NCI-H187 (cell line): ENCODE measurements at places on chromosomes 12 and 14.

DNA sequence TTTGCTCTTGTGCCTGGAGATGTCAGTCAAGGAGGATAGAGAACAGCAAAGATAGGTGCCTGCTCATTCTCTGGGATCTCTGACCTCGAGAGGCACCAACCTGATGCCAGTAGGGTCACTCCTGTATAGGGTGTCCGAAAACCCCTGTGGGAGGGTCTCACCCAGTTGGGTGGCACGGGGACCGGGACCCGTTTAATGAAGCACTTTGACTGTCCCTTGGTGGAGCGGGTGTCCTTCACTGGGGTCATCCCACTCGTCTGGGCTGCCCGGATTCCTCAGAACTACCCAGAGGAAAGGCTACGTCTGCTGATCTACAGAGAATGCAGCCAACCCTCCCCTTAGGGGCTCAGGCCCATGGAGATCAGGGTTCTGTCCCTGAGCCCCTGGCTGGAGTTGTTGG is 157.6 kb downstream of the CAPZA3 start:
- DNase-seq = no peak

GRCh38 chr12:113158439-113159203 is 9.1 kb downstream of the CFAP73 start:
- no peak for DNase-seq

DNA sequence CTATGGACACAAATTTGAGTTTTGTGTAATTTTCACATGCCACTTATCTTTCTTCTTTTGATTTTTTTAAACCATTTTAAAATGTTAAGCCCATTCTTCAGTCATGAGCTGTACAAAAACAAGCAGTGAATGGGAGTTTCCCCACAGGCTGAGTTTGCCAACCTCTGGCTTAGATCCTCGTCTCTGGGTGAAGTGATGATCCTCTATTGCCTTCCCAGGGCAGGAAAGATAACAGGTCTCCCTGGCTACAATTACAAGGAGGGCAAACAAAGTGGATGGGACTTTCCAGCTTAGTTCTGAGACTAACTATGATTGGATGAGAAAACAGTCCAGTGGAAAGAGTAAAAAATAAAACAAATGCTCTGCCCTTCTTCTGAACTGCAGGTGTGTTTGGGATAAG is 203.7 kb downstream of the SPTSSA start:
- DNase-seq = no peak

- no peak for DNase-seq
Observed at GRCh38 chr12:106585105-106585520, 2.3 kb downstream of the RFX4 start.

GRCh38 chr14:81802341-81802740 is 268.7 kb upstream of the SEL1L start:
- no peak for DNase-seq

DNA sequence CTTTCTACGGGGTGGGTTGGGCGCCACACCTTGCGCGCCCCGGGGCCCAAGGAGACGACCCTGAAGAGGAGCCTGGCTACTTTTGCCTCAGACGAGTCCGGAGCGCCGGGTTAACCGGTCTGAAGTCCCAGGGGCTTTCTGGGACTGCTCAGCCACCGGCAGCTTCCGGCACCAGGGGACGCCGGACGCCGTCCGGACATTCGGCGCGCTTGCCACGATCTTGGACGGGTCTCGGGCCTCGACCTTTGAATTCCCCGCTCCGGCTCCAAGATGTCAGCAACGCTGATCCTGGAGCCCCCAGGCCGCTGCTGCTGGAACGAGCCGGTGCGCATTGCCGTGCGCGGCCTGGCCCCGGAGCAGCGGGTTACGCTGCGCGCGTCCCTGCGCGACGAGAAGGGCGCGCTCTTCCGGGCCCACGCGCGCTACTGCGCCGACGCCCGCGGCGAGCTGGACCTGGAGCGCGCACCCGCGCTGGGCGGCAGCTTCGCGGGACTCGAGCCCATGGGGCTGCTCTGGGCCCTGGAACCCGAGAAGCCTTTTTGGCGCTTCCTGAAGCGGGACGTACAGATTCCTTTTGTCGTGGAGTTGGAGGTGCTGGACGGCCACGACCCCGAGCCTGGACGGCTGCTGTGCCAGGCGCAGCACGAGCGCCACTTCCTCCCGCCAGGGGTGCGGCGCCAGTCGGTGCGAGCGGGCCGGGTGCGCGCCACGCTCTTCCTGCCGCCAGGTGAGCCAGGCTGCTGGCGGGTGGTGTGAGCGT is at the start of gene ACOT4:
Gene ACOT4 (plus strand): TSS at position 184 of the 760 bp plus-strand sequence. CDS start 87 bp downstream, at position 271.
- DNase-seq = no peak

- DNase-seq = no peak
Observed at GRCh38 chr14:81485781-81486180, 47.9 kb downstream of the SEL1L start.

DNA sequence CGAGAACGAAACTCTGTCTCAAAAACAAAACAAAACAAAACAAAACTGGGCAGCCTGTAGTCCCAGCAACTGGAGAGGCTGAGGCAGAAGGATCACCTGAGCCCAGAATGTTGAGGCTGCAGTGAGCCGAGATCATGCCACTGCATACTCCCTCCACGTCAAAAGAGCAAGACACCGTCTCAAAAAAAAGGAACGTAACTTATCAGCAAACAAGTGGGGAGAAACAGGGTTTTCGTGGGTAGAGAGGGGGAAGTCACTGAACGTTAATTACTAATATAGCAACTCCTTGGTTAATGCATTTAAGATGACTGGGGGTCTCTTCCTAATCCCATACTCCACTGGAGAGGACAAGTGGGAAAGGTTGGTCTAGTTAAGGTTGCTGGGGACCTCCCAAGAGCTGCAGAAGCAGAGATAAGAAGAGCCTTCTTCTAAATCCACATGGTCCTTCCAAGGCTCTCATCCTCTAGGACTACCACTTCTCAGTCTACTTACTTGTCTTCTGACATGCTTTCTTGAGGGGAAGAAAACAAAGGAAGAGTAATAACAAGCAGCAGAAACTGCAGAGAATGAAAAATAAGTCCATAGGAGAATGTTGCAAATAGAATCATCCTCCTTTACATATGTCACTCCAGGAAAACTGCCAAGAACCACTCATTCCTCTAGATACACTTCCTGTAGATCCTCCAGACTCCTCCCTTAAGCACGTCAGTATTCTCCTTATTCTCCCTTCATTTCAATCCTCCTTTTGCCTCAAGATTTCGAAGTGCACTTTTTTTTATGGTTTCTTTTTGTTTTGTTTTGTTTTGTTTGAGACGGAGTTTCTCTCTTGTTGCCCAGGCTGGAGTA is 5.8 kb downstream of the NUMB start:
- DNase-seq = no peak

- DNase-seq = no peak
Observed at GRCh38 chr12:108563804-108564151, 1.4 kb downstream of the ISCU start.

DNA sequence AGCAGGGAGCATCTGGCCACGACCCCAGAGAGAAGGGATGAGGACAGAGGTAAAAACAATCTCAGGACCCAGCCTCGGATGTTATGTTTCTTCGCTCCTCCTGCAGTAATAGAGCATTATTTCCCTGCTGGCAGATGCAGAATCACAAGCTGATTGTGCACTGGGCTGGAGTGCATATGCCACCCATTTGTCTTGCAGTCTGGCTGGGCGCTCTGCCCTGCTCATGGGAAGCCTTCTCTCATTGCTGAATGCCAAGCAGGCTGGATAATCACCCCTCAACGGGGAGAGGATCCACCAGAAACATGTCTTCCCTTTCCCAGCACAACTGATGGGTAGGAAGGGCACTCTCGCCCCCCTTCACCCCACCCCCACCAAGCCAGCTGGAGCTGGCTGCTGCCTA is 8.5 kb upstream of the VASH1 start:
- DNase-seq = no peak

DNA sequence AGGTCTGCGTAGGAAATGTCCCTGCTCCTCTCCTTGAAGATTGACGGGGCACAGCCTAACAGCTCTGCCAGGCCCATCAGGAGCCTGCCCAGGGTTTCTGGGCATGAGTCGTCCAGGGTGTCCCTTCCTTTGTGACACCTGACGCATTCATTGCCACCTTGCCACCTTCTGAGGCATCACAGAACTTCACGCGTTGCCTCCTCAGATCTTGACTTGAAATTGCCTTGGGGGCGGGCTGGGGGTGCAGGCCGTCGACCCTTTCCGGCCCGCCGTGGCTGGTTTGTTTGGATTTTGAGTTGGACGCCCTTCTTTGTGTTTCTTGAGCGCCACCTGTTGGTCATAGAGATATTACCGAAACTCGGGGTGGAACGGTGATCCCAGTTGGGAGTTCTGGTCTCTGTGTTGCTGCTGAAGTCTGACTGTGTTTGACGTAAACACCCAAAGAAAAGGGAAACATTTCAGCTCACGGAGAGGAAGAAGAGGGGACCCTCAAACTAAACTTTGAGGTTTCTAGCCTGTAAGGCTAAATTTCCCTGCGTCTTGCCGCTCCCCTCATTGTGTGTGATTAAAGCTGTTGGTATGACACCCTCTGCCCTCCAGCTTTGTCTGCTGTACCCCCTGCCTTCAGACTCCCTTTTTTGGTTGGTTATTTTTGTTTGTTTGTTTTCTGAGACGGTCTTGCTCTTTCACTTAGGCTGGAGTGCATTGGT is 44.6 kb downstream of the MLXIP start:
- peak; percentile 16 for DNase-seq

DNA sequence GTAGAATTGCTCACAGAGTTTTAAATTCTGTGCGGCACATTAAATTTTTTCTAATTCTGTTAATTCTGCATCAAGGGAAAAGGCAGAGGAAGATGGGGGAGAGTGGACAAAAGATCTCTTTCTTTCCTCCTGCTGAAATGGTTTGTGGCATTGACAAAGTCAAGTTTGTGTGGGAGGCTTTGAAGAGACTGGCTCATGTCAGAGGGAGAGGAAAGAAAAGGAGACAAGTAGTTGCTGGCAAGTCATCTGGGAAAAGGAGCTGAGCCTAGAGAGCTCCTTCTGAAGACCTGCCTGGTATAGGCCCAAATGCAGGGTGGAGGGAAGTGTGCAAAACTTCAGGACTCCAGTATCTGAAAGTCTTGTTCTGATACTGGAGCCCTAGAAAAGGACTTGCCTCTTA is 36.3 kb downstream of the TTLL5 start:
- DNase-seq = no peak

GRCh38 chr14:21852061-21852664 is 178.5 kb upstream of the OR4E1 start:
- no peak for DNase-seq

- no peak for DNase-seq
Observed at GRCh38 chr14:104544362-104544961, 35.1 kb upstream of the C14orf180 start.

- no peak for DNase-seq
Observed at GRCh38 chr12:18690653-18691052, 47.2 kb downstream of the PLCZ1 start.

DNA sequence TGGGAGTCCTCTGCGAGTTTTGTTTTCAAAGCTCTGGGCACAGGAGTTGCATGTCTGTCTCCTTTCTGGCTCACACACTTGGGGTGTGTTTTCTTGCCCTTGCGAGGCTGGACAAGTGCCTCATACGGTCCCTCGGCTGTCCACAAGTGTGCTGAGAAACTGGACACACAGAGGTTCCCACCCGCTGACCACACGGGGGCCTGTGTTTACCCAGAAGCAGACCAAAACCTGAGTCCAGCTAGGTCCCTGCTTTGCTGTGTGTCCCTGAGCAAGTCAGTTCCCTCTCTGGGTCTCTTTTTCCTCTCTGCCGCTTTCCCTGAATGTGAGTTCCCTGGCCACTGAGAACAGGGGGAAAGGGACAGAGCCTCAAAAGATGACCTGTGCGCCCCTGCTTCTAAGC is 678 bp upstream of the OAS2 start:
- no peak for DNase-seq

- DNase-seq = no peak
Observed at GRCh38 chr12:93186131-93186530, 191.6 kb upstream of the NUDT4 start.

DNA sequence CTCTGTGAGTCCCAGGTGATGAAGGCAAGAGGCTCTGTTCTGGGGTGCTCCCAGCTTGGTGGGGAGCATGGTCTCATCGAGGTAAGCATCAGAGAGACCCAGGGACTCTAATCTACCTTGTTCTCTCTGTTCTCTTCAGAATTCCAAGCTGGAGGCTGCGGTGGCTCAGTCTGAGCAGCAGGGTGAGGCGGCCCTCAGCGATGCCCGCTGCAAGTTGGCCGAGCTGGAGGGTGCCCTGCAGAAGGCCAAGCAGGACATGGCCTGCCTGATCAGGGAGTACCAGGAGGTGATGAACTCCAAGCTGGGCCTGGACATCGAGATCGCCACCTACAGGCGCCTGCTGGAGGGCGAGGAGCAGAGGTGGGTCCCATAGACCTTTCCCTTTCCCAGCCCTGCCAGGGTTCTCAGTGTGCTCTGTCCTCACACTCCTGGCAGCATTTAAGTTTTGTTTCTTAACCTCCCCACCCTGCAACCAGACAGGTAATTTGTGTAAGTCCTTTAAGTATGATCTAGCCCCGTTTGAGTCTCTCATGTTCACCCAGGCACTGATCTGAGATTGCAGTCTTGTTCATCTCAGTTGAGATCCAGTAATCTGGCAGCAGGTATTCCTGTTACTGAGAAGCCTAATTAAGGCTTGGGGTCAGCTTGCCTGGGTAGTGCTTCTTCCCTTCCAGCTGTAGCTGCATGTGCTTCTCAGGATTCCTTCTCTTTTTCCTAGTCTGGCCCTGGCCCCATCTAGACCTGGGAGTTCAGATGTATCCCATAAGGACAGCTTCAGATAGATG is 14.8 kb upstream of the KRT81 start:
- no peak for DNase-seq

DNA sequence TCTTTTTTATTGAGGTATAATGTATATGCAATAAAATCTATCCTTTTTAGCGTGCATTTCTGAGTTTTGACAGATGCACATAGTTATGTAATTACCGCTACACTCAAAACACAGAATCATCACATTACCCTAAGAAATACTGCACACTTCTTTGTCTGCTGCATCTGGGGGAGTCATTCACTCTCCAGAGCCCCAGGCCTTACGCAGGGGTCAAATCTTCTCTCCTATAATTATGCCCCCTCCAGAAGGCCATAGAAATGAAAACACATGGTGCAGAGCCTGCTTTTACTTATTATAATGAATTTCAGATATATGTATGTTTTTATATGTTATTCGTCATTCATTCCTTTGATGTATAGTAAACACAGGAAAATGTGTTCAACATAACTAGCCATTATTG is 296.5 kb upstream of the TMEM132C start:
- no peak for DNase-seq

DNA sequence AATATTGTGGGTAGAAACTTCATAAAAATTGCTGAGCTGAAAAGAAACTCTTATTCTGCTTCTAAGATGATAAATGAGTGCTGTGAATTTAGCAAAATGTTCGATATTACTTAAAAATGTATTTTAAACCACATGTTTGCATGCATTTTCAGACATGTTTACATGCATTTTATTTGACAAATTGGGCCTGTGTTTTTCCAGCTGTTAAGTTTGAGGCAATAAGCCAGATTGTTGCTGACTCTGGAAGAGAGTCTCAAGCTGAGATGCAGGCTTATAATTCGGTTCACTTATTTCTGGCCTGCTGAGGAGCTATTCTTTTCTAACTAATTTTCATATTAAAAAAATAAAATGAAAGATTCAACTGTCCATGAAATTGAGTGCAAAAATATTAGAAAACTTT is 110.1 kb downstream of the SYNE2 start:
- no peak for DNase-seq
